ENCODE measurements at places on chromosomes 3 and 15.

GRCh38 chr15:23038726-23039142 lies 635 bp downstream of the TUBGCP5 start:
- DNase-seq: no peak

GRCh38 chr15:64447536-64448315 lies 12.7 kb upstream of the ZNF609 start:
- DNase-seq: no peak

GRCh38 chr3:11724615-11725339 lies 81.1 kb upstream of the VGLL4 start:
- no peak for DNase-seq

DNA sequence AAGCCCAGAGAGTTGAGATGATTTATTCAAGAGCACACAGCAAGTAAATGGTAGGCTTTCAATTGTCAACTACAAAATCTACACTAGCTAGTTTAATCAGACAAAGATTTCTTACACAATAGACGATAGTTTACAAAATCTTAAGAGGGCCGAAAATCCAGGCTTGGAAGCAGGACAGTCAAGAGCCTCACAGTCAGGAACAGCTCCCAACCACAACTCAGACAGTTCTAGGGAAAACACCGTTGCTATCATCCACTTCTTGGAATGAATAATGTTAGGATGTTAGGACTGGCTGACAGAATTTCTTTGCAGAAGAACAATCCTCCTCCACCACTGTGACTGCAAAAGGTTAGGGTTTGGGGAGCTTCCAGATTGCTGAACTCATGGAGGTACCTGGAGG lies 290.8 kb upstream of the ZPLD1 start:
- no peak for DNase-seq

DNA sequence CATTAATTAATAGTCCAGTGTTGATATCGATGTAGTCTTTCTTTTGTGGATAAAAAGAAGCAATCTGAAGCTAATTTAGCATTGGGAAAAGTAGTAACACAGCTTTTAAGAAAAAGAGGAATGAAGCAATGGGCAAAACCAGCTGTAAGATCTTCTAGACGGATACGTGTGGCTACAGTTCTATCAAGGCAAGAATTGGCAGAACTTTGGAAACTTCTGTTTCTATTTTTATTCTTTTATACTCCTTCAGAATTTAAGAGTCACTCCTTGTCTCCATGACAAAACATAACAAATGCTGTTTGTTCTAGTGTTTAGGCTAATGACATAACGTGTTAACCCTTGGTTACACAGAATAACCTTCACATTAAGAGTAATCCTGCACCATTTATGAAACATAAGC lies 289.2 kb downstream of the ROBO2 start:
- no peak for DNase-seq

- DNase-seq: no peak
Observed at GRCh38 chr3:67044295-67044694, 46.2 kb downstream of the KBTBD8 start.

DNA sequence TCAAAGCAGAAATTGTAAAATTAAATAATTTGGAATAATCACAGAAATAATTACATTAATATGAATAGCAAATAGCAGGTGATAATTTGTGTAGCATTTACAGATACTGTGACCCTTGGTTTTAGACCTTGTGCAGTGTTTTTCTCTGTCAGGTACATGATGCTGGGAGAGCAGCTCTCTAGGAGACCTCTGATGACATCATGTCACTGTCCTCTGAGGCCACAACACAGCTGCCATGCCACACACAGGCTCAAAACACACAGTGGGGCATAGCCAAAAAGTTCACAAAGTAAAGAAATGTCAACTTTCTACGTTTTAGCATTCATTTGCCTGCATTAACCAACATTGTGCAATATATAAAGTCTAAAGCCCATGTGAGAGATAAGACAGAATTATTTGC lies 71.8 kb upstream of the ZBTB20 start:
- no peak for DNase-seq

- no peak for DNase-seq
Observed at GRCh38 chr15:82566690-82567089, 26.4 kb upstream of the RPS17 start.

DNA sequence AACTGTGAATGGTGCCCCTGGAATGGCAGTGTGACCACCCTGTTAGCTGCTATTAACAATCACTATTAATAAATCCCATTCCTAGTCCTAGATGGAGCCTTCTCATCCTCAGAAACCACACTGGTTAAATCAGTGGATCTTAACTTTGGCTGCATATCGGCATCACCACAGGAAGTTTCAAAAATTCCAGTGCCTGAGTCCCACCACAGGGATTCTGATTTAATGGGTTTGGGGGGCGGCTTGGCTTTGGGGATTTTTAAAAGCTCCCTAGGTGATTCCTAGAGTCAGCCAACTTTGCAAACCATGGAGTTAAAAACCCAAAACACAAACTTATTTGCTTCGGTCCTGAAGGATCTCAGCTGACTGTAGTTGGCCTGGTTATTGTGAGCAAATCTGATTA lies 3.1 kb downstream of the FAM107A start:
- no peak for DNase-seq

- no peak for DNase-seq
Observed at GRCh38 chr3:117405359-117405758, 695.8 kb downstream of the TUSC7 start.

- no peak for DNase-seq
Observed at GRCh38 chr15:41888662-41889253, 5.1 kb downstream of the SPTBN5 start.

Measured in stimulated activated CD4-positive, alpha-beta T cell treated with anti-CD3 and anti-CD28 coated beads, Interleukin-1b, Interleukin-23, amount 100 ng/mL, for 4 hours (primary cell).